ENCODE measurements at places on chromosomes 16 and 17.
A peak's percentile ranks its signal among the peaks of the same experiment; 100 is the strongest.

- no peak for DNase-seq
Measured at GRCh38 chr17:13400491-13400890, 201.2 kb downstream of the HS3ST3A1 start.

GRCh38 chr16:2143878-2144485, 4.4 kb upstream of the RAB26 start:
- no peak for DNase-seq

DNA sequence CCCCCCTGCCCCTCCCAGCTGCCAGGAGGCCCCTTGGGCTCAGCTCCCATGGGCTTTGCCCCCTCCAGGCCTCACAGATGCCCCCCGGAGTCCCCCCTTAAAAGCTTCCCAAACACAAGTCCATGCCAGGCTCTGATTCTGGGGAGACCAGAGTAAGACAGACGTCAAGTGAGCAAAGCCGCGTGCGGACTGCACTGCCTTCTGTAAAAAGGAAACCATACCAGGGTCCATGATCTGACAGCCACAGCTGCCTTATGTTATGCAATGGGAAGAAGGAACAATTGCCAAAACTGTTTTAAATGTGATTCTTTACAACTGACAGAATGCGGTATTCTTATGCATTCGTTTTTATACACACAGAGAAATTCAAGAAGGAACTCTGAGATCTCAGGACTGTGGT, 17.9 kb upstream of the HEXD start:
- no peak for DNase-seq

DNA sequence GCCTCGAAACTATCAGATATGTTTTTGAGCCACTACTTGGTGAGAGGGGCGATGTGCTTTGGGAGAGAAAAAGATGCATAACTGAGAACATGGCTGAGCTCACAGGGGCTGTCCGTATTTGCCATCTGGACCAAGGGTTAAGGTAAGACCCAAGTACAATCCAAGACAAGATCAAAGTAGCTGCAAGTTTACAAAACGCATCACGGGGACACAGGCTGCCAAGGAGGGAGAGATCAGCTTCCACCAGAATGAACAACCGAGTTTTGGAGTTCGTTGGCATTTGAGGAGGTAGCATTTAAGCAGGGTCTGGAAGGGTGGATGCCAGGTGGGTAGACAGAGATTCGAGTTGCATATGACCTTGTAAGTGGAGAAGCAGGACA, 2.2 kb downstream of the PITPNC1 start:
- no peak for DNase-seq

DNA sequence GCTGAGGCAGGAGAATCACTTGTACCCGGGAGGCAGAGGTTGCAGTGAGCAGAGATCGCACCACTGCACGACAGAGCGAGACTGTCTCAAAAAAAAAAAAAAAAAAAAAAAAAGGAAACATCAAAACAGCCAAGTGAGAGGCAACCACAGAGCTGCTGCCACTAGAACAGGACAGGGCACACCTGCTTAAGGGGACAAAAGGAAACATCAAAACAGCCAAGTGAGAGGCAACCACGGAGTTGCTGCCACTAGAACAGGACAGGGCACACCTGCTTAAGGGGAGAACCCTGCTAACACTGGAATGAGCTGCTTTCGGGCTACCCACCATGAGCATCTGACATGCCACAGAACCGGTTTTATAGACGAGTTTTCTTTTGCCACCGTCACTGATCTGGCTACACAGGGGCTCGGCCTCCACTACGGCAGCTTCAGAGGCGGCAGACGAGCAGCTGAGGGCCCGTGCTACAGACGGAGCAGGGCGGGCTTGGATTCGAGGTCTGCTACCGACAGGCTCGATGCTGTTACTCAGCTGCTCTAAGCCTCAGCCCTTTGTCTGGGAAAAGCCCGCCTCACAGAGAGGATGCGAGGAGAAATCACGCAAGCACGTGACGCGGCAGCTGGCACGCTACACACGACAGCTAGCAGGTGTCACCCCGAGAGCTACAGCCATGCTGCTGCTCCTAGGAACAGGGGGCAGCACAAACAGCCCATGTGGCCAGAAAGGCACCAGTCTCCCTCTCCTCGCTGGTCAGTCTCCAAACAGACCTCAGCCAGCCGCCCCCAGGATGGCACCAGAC, 2.0 kb downstream of the P4HB start:
- no peak for DNase-seq

- DNase-seq: peak; percentile 14
Measured at GRCh38 chr17:7613769-7614424, 800 bp downstream of the FXR2 start.

- no peak for DNase-seq
Measured at GRCh38 chr16:65283181-65283651, 161.4 kb upstream of the CDH11 start.

GRCh38 chr17:56499799-56500388, 93.6 kb upstream of the NOG start:
- DNase-seq: no peak

DNA sequence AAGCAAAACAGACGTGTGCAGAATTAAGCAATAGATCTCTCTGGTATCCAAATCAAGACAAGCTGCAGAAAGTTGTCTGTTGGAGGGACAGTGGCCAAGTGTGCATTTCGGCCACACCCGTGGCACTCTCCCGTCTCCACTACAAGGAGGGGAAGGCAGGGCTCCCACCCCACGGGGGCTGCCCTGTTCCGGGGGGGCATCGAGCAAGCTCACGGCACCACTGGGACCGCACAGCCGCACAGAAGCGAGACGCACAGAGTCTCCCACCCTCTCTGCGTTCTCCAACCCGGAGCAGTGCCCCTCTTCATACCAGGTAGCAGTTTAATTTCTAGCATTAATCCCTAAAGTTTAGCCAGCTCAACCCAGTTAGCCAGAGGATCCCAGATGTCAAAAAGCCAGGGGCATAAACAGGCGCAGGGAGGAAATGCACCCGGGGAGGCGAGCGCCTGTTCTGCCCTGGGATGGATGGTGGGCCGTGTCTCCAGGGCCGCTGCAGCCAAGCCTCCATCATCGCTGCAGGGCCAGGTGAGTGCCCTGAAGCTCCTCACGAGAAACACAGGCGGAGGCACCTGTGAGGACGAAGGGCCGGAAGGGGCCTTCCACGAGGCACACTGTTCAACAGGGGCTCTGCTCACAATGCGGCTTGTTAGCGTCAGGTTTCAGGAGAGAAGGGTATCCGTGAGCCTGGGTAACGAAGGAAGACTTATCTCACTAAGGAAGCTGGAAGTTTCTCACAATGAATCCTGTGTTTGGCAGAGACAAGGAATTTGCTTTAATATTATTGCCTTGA, 42.1 kb upstream of the METRNL start:
- DNase-seq: no peak

DNA sequence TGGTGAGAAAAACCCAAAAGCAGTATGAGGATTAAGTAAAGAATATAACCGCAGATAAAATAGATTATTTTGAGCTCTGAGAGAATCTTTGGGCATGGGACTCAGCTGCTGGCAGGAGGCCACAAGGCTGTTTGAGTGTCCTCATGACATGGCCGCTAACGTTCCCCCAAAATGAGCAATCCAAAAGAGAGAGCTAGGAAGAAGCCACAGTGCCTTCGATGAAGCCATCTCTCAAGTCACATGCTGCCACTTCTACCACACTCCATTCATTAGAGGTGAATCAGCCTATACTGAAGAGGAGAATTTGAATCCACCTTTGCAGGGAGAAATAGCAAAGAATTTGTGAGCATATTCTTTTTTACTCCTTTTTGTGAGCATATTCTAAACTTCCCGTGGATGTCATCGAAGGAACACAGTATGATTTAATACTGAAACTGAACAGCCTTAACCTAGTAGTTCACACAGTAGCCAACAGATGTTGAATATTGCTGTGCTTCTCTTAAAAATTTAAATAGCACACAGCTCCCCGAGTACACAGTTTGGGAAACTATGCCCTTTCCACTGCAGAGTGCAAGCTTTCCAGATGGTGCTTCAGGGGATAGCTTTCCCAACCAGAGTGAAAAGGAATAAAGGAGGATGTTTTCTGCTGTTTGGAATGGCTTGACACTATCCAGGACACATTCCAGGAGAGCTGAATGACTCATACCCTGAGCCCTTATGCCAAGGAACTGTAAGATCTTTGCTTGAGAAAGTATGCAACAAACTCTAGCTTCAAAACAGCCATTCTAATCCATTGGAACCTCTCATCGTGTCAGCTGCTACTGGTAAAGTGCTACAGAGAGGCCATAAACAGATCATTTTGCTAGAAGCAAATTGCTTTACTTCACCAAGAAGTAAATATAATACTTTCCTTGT, 33.9 kb downstream of the ANKFY1 start:
- DNase-seq: peak; percentile 98

- peak; percentile 25 for DNase-seq
Measured at GRCh38 chr17:58120195-58120822, 27.9 kb upstream of the OR4D1 start.

GRCh38 chr17:56310782-56311181, 157.5 kb downstream of the ANKFN1 start:
- no peak for DNase-seq

- DNase-seq: no peak
Measured at GRCh38 chr17:43632221-43632620, 29.5 kb downstream of the MEOX1 start.

- no peak for DNase-seq
Measured at GRCh38 chr17:9821921-9822320, at the start of gene GSG1L2. TSS of gene GSG1L2 (minus strand) at chr17:9822079. CDS start at chr17:9822071, 8 bp downstream.

- no peak for DNase-seq
Measured at GRCh38 chr17:1059131-1059795, 62.3 kb downstream of the TIMM22 start.

DNA sequence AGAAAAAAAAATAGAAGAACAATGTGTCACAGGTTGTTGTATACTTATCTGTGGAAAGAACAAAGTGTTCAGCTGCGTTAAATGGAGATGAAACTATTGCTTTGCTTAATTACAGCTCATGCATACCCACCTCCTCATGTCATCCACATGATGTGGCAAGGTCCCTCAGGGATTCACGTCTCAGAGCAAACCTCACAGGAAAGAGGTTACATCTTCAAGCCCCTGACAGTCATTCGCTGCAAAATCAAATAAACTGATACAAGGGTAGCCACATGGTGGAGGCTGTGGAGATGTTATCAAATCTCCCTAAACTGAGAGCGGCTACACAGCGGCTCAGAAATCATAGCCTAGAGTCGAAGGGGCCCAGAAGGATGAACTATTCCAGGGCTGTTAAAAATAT, 21.1 kb downstream of the GINS3 start:
- DNase-seq: no peak

GRCh38 chr17:41982026-41982760, 15.6 kb downstream of the CNP start:
- DNase-seq: no peak

DNA sequence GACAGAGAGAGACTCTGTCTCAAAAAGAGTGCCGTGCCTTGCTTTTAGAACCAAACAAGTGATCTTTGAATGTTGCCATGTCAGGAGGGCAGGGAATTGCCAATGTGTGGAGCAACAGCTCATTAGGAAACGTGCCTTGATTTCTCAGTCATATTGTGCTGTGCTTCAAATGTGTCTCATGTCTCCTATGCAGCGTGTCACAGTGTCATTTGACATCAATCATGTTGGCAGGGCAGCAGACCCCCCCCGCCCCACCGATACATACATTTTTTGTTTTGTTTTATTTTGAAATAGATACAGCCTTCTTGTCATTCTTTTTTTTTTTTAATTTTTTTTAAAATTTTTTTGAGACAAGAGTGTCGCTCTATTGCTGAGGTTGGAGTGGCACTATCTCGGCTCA, 22.1 kb downstream of the MRC2 start:
- DNase-seq: no peak

- no peak for DNase-seq
Measured at GRCh38 chr17:32461853-32462617, 17.7 kb downstream of the PSMD11 start.

DNA sequence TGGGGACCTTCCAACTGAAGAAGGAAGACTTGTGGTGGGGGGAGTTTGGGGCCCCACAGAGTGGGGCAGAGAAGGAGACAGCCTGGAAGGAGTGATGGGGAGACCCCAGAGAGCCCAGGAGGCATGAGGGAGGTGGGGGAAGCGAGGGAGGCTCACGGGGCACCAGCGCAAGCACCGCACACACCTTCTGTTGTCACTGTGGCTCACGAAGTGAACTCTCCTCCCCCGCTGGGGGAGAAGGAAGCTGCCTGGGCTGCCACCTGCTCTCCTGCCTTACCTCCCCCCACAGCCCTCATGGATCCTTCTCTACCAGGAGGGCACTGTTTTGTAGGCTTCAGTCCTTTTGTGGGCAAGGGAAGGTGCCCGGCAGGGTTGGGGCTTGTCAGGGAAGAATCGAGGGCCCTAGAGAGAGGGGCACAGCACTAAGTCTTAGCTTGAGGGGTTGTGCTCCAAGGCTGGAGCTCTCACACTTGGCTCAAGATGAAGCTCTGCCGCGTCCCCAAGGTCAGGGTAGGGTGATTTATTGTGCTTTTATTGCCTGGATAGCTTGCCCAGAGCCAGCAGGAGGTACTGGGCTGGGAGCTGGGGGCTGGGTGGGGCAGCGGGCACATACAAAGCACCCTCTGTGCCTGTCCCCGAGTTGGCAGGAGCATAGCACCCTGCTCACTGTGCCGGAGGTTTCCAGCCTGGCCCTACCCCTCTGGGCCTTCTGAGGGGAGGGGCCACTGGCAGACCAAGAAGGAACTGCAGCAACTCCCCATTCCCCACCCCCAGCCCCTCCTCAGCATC, 4.6 kb upstream of the STARD3 start:
- no peak for DNase-seq

GRCh38 chr17:77549726-77550366, 408.7 kb upstream of the TNRC6C start:
- no peak for DNase-seq

DNA sequence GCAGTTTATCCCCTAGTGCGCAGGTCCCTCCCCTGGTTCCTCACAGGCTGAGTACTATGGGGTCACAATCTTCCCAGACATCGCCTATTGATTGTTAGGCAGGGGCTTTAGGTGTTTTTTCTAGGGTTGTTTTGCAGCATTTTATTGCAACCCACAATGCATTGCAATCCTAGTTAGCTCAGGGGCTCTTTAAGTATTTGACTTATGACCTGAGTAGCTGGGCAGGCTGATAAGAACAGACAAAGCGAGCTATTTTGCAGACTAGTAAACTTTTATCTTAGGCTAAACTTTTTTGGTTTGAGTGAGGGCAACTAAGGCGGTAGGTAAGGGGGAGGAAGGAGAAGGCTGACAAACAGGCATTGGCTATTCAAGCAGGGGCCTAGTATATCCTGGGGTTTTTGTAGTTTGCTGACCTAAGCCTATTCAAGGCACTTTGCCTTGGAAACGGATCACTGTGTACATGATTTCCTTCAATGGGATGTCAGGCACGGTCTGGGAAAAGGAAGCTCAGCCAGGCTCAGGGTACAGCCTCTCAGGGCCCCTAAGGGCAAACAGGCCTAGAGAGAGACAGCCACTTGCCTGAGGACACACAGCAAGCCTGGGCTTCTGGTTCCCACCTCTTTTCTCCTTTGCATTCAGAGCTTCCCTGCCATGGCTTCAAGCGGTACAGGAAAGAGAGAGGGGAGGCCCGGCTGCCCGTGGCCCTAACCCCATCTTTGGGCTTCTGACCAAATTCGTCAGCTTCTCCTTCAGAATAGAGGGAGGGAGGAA, 6.4 kb downstream of the DRC7 start:
- DNase-seq: no peak

DNA sequence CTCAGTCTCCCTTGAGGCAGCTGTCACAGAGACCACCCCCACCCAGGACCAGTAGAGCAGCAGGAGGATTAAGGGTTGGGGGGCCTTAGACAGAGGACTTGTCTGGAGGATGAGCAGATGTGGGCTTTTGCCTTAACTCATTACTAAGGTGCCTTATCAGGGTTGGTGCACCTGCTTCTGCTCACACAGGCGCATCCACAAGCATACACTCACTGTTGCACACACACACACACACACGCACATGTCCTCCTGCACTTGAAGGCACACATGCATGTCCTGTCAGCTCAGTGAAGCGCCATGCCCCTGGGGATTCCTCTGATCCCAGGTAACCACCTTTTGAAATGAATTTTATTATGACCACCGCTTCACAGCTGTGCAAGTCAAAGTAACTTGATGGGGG, 1.2 kb downstream of the GFAP start:
- DNase-seq: no peak
